Hepatocyte (in vitro differentiated cells): ENCODE measurements at places on chromosomes 13 and 19. TPM values are rescaled to one million over a fixed set of nuclear protein-coding genes. Genes with fewer than 3 reads are reported as not detected.

FFAR1 gene
- total RNA-seq: not detected in 2 replicates

UNC13A gene
- 0.08 and 0.10 TPM in 2 replicates for total RNA-seq

ADPRHL1 gene
- total RNA-seq: 1.1 and 1.2 TPM in 2 replicates

- no peak for DNase-seq
Observed at GRCh38 chr19:11267316-11268085, 5.2 kb upstream of the DOCK6 start.

- peak; percentile 37 for DNase-seq
Observed at GRCh38 chr13:44052780-44053184, 173.1 kb downstream of the LACC1 start.

DNA sequence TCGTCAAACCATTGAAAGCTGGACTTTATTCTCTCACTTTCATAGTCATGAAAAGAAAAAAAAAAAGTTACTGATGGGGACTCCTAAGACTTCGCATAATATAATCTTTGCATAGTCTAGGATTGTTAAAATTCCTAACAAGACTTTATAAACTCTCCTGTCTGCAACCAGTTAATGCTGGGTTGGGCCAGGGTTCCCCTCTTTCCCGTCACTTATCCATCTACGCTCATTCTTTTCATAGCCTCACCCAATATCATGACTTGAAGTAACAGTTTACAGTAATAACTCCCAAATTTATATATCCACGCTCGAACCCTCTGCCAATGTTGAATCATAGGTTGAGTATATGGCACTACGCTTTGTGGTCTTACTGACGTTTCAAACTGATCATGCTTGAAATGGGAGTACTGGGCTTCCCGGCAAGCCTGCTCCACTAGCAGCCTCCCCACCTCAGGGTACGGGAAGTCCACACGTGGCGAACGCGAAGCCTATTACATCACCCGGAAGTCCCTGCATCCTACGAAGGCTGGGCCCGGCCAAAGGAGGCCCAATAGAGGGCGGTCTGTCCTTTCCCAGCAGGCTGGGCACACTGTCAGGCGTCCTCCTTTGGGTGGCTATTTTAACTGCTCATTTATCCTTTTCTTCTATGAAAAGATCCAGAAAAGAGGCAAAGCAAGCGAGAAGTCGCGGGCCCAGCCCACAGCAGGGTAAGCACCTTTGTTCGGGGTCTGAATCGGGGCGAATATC, 694 bp upstream of the ZNF460 start:
- peak; percentile 97 for DNase-seq
